Sciatic nerve (tissue), 2 donors: ENCODE measurements at places on chromosomes 1 and 21. TPM values are rescaled to one million over a fixed set of nuclear protein-coding genes. Genes with fewer than 3 reads are reported as not detected.
A peak's percentile ranks its signal among the peaks of the same experiment; 100 is the strongest.

DNA sequence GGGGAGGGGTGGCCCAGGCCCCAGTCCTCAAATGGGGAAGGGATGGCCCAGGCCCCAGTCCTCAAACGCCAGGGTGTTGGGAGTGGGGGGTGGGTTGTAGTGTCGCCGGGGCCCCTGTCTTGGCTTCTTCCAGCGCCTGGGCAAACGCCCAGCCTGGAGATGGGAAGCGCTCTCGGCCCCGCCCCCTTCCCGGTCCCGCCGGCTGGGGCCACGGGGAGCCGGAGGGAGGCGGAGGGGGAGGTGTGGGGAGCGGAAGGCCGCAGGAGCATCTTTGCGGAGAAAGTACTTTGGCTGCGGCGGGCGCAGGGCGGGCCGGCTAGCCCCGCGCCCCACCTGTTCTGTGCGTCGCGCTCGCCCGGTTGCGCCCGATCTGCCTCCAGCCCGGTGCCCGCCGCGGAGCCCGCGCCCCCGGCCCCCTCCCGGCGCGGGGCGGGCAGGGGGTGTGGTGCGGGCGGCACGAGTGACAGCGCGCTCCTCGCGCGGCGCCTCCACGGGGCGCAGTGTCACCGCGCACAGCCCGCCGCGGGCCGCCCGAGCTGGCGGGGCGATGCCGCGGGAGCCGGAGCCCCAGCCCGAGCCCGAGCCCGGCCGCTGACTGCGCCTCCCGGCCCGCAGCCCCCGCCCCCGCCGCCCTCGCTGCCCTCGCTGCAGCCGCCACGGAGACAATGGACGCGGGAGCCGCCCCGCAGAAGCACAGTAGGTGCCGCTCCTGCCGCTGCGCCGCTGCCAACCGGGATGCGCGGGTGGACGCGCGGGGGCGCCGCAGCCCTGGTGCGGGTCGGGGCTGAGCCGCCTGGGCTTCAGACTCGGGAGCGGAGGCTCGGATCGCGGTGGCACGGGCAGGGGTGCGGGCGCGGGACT, 31.1 kb upstream of the PEX10 start:
- no peak for DNase-seq

The DPYD gene
- total RNA-seq = 45.7 TPM

The LDLRAD2 gene
- 0.13 TPM for total RNA-seq

GRCh38 chr1:12188657-12189327, 22.0 kb downstream of the TNFRSF1B start:
- DNase-seq = no peak

GRCh38 chr1:2133039-2133878, 61.3 kb downstream of the FAAP20 start:
- peak; percentile 100 for DNase-seq

DNA sequence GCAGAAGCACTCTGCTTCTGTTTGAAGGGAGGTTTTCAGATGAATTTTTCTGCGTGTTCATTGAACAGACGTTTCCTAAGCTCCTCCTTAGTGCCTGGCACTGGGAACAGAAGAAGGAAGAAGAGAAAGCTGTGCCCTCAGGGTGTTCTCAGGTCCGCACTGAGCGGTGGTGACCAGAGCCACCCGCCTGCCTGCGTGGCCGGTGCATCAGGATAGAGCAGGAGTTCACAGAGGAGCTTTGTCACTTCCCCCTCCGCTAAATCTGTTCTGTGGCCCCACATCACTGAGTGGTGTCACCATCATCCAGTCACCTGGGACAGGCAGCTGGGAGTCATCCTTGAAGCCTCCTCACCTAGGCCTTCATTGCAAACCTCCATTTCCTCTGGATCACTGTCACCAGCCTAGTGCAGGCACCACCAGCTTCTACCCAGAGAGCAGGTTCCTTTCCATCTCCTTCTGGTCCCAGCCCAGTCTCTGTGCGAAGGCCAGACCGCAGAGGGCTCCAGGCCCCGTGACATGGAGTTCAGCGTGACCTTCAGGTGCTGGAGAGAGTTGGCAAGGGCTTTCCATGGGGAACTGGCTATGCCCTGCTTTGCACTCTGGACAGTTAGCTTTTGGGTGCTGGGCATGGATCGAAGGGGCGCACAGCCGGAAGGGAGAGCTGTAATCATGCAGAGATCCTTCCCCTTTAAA, 21.7 kb downstream of the PARK7 start:
- DNase-seq = no peak

- DNase-seq = no peak
Measured at GRCh38 chr1:92096317-92096716, 16.2 kb downstream of the BTBD8 start.

The TNNT2 gene
- 63.7 TPM for total RNA-seq

- no peak for DNase-seq
Measured at GRCh38 chr21:42040411-42041180, 30.4 kb upstream of the ZBTB21 start.

DNA sequence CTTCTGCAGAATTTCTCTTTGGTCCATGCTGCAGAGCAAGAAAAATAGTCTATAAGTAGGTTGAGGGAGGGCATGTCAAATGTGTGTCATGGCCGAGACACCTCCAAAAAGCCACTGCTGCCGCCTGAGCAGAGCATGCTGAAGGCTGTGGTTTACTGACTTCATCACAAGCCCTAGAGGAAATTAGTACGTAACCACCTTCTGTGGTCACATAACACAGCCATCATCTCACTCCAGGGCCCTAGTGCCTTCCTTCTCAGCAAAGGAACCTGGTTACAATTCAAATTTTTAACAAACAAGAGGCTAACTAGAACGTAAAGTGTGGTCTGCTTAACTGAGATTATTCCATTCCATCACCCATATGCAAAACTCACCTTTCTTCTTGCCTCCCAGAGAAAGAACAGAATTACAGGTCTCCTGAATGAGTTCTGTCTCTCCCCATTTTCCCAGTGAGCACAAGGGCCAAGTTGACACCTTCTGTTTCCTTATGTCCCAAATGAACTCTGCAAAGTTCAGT, at the start of gene PTPN22:
Gene PTPN22, minus strand, starts transcription at position 116 of the 517 bp plus-strand sequence.
- DNase-seq = peak; percentile 63

The SLC25A44 gene
- total RNA-seq = 16.3 TPM

- DNase-seq = no peak
Measured at GRCh38 chr1:94215955-94216354, 21.4 kb downstream of the ARHGAP29 start.

The MAP1LC3C gene
- total RNA-seq = 2.0 TPM

- DNase-seq = no peak
Measured at GRCh38 chr1:110475362-110476027, 24.5 kb downstream of the PROK1 start.

DNA sequence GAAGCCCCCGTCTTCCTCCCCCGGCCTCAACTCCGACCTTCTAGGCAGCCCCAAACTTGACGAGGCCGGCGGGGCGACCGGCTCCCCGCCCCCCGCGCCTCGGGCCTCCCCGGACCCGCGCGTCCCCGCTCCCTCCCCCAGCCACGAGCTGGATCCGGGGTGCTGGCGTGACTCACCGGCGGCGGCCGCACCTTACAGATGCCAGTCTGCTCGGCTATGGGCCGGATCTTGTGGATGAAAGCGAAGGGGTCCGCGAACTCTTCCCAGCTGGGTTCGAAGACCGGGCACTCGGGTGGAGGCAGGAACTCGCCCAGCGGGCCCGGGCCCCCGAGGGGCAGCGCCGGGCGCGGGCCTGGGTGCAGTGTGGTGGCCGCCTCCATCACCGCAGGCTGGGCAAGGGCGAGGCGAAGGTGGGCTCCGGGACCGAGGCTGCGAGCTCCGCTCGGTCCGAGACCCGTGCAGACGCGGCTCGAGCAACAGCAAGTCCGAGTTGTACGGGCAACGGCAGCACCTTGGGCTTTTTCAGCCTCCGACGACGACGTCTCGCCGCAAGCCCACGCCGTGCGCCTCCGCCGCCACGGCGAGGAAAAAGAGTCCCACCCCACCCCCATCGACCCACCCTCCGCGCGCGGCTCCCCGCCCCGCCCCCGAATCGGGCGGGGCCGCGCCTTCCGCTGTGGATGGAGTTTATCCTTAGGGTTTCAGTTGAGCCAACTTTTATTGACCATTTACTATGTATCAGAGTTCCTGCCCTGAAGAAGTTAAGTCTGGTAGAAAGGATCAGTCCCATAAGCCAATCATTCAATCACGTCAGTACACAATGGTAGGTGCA, at the start of gene KDM5B:
Gene KDM5B, minus strand, starts transcription at position 496 of the 832 bp plus-strand sequence. Its CDS starts 116 bp downstream, at position 380.
- peak; percentile 86 for DNase-seq

GRCh38 chr1:161207173-161207572, 5.0 kb downstream of the NDUFS2 start:
- DNase-seq = no peak

- DNase-seq = no peak
Measured at GRCh38 chr1:7401814-7402547, 369.1 kb upstream of the VAMP3 start.

The LEMD1 gene
- total RNA-seq = not detected

GRCh38 chr1:73576083-73576482, 621.9 kb downstream of the LRRIQ3 start:
- DNase-seq = no peak

GRCh38 chr1:211804915-211805314, 25.6 kb downstream of the LPGAT1 start:
- DNase-seq = no peak

DNA sequence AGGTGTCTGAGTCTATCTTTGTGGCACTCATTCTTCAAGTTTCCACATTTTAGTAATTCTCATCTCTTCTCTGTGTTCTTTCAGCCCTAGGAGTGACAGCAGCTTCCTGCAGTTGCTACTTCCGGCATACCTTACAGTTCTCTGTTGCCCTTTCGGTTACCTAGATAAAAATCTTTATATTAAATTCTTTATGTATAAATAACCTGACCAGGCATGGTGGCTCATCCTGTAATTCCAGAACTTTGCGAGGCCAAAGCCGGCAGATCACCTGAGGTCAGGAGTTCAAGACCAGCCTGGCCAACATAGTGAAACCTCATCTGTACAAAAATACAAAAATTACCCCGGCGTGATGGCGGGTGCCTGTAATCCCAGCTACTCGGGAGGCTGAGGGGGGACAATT, 62.9 kb downstream of the CDKN2C start:
- DNase-seq = no peak

DNA sequence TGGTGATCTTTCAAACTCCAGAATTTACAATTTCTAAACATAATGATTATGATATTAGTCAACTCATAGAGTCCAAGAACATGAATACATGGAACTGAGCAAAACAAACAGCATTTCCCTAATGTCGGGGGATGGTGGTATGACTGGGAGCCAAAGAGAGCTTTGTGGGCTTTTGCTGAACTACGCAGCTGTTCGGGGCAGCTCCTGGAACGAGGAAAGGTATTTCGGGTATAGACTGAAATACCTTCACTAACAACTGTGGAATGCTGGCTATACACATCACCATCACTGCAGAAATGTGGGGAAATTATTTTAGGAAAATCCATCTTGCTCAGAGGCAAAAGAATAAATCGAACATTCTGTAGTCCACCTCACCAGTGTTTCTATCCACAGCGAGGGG, 30.2 kb upstream of the VPS26C start:
- no peak for DNase-seq

The KIF2C gene
- 1.2 TPM for total RNA-seq

DNA sequence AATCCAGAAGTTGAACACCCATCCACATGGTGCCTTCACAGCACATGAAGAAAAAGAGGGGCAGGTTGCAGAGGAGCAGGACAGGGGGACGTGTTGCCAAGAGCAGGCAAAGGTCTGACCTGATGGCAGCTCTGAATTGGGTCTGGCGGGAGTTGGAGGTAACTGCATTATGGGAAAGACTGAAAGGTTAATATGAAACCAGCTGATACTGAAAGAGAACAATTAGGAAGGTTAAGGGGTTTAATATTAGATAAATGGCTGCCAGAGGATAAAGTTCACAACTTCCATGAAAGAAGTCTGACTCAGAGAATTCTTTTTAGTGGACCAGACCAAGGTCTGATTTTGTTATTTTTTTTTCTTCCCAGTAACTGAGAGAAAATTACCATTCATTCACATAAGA, 76.1 kb downstream of the CD58 start:
- no peak for DNase-seq

The ADAMTS4 gene
- 75.9 TPM for total RNA-seq

GRCh38 chr1:85314726-85315125, 38.3 kb upstream of the BCL10 start:
- DNase-seq = no peak

DNA sequence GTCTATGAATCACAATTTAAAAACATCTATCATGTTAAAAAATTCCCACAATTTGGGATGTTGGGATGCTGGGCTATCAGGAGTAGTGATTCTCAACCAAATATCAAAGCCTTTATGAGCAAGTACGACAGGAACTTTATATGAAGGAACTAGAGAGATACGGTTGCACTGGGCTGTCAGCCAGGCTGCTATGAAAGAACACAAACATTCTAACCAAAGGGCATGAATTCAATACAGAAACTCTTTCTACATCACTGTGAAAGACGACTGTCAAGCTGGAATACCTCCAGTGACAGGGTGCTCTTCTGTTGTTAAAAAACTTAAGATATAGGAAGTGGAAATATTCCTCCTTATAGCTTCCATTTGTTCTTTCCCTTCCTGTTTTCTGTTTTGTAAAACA, 9.8 kb downstream of the CACNA1E start:
- DNase-seq = no peak

DNA sequence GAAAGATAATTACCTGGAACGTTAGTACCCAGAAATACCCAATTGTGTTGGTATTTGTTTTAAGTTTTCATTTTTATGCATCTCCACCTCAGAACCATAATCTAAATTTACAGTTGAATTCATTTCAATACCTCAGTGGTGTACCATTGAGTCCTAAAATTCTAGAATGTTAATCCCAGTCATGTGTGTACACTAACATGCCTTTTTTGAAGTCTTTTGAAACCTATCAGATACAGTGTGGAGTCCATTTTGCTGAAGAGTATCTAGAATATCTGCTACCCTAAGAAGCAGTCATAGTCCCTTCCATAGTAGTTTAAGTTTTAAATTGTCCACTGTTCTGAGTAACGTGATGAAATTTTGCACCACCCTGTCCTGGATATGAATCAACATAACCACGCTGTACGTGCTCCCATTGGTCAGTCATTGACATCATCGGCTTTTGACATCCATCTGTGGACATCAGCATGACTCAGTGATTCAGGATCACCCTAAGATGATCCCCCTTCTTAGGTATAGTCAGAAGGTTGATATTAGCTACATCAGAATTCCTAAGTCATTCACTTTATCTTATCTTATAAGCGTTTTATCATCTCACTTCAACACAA, 7.5 kb upstream of the ASH1L start:
- no peak for DNase-seq

The FCN3 gene
- total RNA-seq = 1.2 TPM

- DNase-seq = no peak
Measured at GRCh38 chr21:16851054-16851453, 661.8 kb upstream of the CXADR start.

GRCh38 chr1:209412036-209412435, 171.5 kb upstream of the CAMK1G start:
- no peak for DNase-seq

DNA sequence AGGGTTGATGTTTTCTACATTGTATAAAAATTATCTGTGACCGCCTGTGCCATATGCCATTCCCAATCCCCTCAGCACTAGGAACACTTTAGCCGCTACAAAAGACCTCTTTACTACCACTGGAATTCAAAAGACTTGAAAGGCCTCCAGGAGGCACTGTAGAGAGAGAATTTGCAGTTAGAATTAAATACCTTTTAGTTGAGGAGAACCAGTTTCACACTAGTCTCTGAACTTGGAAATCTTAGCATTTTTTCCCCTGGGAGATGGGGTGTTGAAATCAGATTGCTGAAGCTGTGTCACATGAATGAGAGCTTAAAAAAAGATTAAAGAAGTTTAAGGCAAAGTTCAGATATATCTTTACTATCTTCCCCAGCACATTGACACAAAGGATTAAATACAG, 291.0 kb downstream of the ADGRL2 start:
- DNase-seq = no peak
